ENCODE measurements at places on chromosomes 11 and 22. TPM values are rescaled to one million over a fixed set of nuclear protein-coding genes. Genes with fewer than 3 reads are reported as not detected.

ROM1 gene
- total RNA-seq = 6.8 TPM

KCNK7 gene
- total RNA-seq = 0.88 TPM

BBOX1 gene
- not detected for total RNA-seq

GLYAT gene
- 0.39 TPM for total RNA-seq

TEX12 gene
- total RNA-seq = not detected

KCNJ1 gene
- not detected for total RNA-seq

ASRGL1 gene
- 5.3 TPM for total RNA-seq

- no peak for DNase-seq
Observed at GRCh38 chr22:24954114-24954463, 1.6 kb downstream of the KIAA1671 start.

GRCh38 chr11:102596578-102596977 lies 28.6 kb downstream of the MMP20 start:
- DNase-seq = no peak

GRCh38 chr11:35185696-35186095 lies 46.7 kb downstream of the CD44 start:
- DNase-seq = no peak

GRCh38 chr11:119361056-119361787 lies 14.7 kb upstream of the MFRP start:
- DNase-seq = peak; percentile 78

GRCh38 chr11:93850594-93851018 lies at the start of gene VSTM5:
Gene VSTM5 (minus strand): TSS chr11:93850618. CDS start chr11:93850502, 116 bp downstream.
- DNase-seq = no peak

- no peak for DNase-seq
Observed at GRCh38 chr11:85951049-85951405, 95.8 kb downstream of the CCDC83 start.

DNA sequence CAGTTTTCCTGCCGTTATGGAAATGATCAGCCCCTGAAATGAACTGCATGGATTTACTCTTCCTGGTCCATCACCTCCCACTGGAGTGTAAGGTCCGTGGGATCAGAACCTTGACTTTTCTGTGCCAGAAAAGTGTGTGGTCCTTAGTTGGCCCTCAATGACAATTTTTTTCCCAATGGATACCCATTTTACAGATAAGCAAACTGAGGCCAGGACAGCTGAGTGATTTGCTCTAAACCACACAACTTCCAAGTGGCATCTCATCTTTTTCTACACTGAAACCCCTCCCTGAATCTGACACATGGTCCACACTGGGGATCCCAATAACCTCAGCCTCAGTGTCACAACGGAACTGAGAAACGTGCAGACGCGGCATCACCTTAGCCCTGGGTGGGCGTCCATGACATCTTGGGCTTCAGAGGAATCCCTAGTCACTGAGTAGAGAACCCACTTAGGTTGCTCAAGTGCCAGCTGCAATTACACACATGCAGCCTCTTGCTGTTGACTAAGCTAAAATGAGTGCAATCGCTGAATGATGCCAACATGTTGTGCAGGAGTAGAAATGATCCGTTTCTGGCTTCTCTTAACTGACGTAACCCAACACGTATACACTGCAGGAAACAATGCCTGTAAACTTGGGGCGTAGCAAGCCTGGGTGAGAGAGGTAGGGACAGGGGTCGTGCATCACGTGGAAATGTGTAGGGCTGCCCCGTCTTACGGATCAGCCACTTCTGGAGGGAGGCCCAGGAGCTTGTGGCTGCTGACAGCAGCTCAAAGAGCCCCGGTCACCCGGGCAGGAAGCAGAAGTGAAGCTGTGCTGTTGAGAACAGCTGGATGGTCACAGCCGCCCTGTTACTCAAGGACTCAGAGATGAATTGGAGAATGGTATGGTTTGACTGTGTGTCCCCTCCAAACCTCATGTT lies 136.3 kb downstream of the SHANK2 start:
- no peak for DNase-seq

DNA sequence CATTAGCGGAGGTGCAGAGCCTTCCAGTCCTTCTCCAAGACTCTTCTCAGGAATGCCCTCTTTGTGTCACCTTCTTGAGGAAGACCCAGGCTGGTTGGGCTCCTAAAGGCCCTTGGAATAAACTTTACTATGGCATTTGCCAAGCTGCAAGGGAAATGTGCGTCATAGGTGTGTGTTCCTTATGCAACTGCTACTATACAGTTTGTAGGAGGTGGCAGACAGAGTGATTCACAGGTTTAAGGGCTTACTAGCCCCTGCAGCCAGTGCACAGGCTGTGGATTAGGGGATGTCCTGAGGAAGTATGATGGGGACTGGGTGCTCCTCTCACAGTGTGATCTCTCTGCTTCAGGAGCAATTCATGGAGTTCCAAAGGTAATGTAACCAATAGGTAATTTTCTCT lies 74.6 kb downstream of the TENM4 start:
- no peak for DNase-seq

- DNase-seq = no peak
Observed at GRCh38 chr11:82747471-82747870, 13.8 kb upstream of the FAM181B start.

GRCh38 chr11:59284773-59285129 lies 72.0 kb upstream of the MPEG1 start:
- no peak for DNase-seq

DNA sequence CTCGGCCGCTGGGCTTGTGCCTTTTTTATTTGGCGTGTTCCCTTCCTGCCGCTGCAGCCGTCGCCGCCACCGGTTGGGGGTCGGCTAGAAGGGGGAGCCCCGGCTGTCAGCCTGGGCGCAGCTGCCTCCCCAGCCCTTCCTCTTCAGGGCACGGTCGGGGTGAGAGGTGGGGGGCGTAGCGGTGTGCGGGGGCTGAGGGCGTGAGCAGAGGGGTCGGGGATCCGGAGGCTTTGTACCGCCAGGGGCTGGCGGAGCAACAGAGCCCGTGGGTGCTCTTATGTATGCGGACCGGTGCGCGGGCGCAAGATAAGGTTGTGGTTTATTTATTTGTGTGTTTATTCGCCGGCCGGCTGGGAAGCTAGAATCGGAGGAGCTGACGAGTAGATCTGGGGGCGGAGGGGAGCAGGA lies 477 bp downstream of the ZBTB16 start:
- no peak for DNase-seq

- DNase-seq = no peak
Observed at GRCh38 chr11:67670316-67671210, 3.9 kb downstream of the ALDH3B2 start.
